Coronary artery (tissue), 2 donors: ENCODE measurements at places on chromosomes 3 and 15.

DNA sequence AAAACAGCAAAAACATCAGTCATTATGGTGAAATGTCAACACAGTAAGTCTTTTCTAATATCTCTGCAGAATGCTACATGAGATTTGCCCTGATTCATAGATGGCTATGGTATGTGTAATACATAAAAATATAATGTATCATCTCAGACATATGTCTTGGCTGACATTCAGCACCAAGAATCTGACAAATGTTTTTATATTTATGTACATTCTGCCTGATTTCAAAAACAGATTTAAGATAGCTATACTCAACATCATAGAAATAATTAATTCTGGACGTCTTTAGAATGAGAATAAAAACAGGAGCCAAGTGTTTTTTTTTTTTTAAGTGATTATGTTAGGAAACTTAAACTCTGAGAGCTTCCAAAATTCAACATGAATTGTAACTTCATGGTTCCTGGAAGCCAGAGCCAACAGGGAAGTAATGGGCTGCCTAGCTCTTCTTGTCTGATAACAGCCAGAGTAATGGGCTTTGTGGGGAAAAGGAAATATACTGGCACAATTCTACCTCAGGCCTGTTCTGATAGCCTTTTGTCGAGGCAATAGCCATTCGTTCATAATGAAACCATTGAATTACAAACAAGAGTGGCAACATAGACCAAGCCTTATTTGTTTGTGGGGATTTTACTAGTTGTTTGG, 184.4 kb downstream of the VGLL4 start:
- no peak for DNase-seq

DNA sequence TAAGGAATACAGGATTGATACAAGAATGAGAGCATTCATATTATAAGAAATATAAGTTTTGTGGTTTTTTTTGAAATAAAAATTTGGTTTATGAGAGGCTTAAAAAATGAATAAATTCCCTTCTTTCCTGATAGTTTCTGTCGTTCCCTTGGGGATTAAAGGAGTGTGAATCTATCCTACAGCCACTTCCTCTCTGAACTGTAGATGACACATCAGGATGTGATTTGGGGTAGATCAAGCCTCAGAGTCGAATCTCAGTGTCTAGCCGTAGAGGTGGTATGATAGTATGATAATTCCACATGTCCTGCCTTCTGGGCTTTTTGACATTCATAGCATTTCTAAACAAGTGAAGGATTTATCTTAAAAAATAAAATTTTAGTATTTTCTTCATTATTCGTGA, 343.1 kb downstream of the LPP start:
- DNase-seq, result no peak

DNA sequence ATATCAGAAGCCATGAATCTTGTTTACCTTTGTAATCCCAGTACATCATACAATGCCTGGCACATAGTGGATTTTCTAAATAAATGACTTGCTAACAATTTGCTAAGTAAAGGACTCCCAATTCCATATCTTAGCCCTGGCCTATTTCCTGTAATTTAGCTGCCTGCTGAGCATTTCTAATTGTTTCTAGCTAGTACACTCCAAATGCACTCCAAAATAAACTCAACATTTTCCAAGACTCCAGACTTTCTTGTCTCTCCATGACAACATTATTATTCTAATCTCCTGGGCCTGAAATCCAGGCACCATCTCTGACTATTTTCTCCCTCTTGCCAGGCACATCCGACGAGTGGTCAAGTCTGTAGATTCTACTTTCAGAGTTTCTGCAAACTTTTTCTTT, 773.5 kb downstream of the SQOR start:
- DNase-seq, result no peak

GRCh38 chr3:14241716-14242115, 63.1 kb downstream of the LSM3 start:
- DNase-seq, result no peak

GRCh38 chr3:64133987-64134386, 91.3 kb downstream of the PRICKLE2 start:
- no peak for DNase-seq

DNA sequence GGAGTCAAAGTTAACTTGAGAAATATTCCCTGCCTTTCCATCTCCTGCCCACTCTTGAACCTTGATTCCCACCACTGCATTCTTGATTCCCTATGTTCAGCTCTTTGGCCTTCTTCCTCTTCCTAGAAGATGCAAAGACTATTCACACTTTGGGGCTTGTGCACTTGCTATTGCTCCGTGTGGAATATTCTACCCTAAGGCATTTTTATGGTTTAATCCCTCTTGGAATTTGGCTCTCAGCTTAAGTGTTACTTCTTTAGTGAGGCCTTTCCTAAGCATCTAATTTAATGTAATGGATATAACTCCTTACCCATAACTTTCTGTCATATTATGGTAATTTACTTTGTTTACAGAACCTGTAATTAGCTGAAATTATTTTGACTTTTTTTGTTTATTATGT, 318.9 kb upstream of the COL8A1 start:
- DNase-seq, result no peak

GRCh38 chr15:35713733-35714132, 167.8 kb upstream of the DPH6 start:
- no peak for DNase-seq
